GM18507 (cell line): ENCODE measurements at places on chromosomes 12 and 14.

- no peak for DNase-seq
Observed at GRCh38 chr12:9404469-9405260, 196.5 kb upstream of the PZP start.

GRCh38 chr12:68180792-68181744 lies 21.5 kb upstream of the IFNG start:
- DNase-seq, result no peak

DNA sequence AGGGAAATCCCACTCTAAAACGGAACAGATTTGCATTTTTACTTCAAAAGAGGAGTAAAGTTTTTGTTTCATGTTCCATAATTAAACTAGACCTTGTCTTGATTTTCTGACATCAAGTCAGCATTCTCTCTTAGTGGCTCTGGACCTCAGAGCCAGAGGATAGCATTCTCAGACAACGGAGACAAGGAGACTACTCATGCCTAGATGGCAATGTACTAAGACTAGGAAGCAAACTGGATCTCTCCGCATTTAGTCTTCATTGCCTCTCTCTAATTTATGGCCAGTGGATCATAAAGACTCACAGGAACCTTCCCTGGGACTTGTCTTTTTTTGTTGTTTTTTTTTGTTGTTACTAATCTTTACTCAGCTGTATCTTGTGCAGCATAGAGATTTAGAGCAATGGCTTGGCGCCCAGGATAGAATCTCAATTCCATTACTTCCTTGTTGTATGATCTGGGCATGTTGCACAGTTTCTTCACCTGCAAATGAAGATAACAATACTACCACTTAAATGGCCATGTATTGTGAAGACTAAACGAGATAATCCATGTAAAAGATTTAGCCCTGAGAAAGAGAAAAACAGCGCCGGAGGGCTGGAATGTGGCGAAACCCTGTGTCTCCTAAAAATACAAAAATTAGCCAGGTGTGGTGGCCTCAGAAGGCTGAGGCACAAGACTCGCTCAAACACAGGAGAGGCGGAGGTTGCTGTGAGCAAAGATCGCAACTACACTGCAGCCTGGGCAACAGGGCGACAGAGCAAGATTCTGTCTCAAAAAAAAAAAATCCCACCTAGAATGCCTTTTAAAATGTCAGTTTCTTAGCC lies 4.0 kb upstream of the GEMIN2 start:
- DNase-seq, result no peak

GRCh38 chr14:88003425-88003824 lies 1.5 kb upstream of the GPR65 start:
- DNase-seq, result no peak

- DNase-seq, result no peak
Observed at GRCh38 chr12:88468581-88468980, 111.7 kb downstream of the KITLG start.

DNA sequence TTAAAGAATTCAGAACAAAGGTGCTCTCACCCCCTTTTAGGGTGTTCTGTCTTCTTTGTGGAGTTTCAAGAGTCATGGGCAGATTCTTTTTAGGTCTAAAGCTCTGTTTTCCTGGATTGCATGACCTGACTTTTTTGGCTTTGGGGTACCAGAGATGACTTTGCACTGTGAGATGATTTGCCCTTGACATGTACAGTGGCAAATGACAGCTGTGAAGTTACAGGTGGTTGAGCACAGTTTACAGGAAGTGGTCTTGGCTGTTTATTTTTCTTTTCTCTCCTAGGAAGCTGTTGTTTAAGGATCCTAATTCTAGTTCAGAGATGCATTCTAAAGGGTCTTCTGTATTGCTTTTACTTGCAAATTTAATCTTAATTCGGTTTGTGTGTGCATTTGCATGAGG lies 83.8 kb upstream of the METAP2 start:
- peak; percentile 7 for DNase-seq

DNA sequence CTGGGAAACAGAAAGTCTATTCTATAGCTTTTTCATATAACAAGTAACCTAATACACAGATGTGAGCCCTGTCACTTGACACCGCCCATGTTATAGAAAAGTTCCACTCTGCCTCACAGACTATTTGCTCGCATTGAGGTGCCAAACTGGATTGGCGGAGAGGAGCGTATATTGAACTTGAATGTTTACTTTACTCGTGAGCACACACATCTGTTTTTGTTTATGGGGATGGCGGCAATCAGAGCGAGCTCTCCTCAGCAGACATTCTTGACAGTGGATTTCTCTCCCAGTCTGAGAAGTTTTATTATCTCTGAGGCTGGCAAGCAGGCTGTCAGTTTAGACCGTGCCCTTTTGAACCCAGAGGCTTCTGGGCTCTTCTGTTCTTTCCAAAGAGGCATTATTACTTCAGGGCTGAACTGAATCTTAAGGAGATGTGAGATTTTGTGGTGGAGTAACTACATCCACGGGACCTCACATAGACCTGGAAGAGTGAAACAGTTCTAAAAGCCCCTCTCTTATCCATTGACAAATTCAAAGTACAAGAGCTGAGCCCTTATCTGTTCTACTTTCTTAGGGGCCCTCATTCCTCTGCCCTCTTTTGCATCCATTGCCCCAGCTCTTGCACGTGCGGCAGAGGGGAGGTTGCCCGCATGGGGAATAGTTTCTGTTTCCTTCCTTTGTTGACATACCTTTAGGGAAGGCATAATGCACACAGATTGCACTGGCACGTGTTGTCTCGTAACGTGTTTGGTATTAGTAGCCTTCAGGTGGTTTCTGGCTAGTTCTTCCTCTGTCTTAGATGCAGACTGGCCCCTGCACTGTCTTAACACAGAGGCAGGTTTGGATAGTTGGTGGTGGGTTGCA lies 68.2 kb downstream of the DRAM1 start:
- DNase-seq, result no peak

DNA sequence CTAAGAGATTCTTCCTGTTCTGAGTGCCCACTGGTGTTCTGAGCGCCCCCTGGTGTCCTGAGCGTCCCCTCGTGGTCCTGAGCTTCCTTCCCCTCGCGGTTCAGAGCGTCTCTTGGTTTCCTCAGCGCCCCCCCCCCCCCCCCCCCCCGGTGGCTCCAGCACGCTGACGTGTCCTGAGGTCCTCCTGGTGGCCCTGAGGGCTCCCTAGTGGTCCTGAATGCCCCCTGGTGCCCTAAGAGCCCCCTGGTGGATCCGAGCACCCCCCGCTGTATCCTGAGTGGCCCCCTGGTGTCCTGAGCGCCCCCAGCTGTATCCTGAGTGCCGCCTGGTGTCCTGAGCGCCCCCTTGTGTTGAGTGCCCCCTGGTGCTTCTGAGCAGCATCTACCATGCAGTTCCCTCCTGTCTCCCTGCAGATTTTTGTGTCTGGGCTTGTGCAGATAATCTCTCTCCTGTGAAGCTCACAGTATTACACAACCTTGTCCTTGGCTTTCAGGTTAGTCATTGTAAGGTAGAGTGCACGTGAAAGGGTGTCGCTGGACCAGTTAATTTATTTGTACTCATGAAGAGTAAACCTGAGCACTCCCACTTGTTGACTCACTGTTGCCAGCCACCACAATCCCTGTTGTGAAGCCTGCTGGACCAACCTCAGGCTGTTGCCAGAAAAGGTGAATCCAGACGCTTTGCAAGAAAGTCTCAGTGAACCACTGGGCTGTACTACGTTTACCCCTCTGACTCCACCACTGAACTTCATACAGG lies 1168.4 kb downstream of the TMEM121 start:
- DNase-seq, result peak; percentile 7

DNA sequence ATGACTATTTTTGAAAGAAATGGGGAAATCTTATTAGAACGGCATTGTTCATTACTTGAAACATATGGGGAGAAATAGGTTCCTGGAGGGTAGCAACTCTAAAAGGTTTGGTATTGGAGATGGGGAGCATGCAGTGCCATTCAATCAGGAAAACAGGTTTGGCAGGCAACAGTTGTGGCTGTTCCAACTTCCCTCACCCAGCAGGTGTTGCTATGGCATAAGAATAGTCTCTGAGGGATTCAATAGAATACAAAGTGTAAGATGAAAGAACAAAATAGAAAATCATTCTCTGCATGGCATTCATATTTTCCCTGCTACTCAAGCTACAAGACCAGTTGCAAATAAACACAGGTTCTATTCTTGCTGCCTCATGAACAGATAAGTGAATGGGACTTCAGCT lies 393.3 kb upstream of the RPL10L start:
- no peak for DNase-seq

DNA sequence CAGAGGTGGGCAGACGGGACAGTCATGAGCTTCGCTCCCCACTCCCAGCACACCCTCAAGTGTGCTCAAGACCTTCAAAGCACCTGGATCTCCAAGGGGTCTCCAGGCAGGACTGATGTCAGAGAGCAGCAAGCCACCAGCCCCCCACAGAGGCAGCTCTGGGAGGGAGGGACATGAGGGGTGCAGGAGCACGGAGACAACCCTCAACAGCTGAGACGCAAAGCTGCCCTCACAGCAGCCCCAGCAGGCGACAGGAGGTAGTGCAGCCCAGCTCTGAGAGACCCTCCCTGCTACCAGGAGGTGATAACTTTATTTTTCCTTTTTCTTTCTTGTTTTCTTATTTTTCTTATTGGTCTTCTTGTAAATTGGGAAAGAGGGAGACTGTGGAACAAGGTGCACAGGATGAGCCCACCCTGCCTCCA lies 17.9 kb downstream of the SIVA1 start:
- DNase-seq, result no peak

DNA sequence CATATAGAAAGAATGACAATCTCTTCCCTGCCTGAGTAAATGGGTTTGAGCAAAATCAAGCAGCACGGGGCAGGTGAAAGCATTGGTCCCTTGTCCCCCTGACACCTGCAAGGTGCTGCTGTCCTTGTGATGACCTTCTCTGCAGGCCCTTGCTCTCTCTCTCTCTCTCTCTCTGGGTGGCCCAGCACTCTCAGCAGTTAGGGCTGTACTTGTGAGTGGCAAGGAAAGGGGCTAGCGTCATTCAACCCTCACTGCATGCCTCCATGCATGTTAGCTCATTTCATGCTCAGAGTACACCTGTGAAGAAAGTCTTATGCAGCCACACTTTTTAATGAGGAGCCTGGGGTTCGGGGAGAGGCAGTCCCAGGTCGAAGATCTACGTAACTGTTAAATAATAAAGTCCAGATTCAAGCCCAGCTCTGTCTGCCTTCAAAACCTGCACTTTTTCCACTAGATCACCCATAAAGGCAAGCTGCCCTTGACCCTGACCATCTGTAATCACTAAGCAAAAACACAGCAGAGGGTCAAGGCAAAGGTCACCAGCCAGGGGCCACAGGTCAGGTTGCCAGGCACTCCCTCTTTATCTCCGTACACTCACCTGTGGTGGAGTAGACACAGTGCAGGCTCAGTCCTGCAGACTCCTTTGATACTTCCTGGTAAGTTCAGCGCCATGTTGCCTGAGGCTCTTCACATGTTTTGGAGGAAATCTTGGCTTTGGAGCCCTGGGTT lies 44.9 kb upstream of the CLMN start:
- no peak for DNase-seq

DNA sequence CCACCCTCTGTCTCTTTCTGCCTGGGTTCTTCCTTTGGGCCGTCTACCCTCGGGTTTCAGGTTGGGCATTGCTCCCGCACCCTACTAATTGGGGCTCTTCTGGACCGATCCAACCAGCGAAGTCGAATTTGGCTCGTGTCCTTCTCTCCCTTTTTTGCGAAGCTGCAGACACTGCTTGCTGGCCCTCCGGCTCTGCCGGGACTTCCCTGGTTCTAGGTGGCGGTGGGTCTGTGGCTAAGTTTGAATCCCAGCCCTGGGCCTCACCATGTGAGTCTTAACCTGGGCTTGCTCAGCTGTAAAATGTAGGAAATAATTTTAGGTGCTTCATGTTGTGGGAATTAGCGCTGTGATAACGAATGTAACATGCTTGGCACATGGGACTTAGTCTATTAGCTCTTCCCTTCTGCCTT lies 418 bp upstream of the CISTR start:
- no peak for DNase-seq

GRCh38 chr14:54599966-54600716 lies 33.2 kb downstream of the SAMD4A start:
- DNase-seq, result no peak

- no peak for DNase-seq
Observed at GRCh38 chr12:125014526-125014925, 21.1 kb downstream of the BRI3BP start.

GRCh38 chr12:24630856-24631255 lies 318.0 kb downstream of the BCAT1 start:
- no peak for DNase-seq

- no peak for DNase-seq
Observed at GRCh38 chr14:35262436-35262835, 29.7 kb upstream of the PSMA6 start.
